H1 (cell line): ENCODE measurements at places on chromosomes 7 and 10. TPM values are rescaled to one million over a fixed set of nuclear protein-coding genes. Genes with fewer than 3 reads are reported as not detected.

The CABCOCO1 gene
- not detected in 2 replicates for total RNA-seq

The C7orf33 gene
- not detected in 2 replicates for total RNA-seq

The FXYD4 gene
- total RNA-seq: not detected in 2 replicates

The FAM241B gene
- 18.6 and 19.3 TPM in 2 replicates for total RNA-seq

The POT1 gene
- total RNA-seq: 21.3 and 22.8 TPM in 2 replicates

The COL17A1 gene
- 0.37 and 1.9 TPM in 2 replicates for total RNA-seq

The BLNK gene
- not detected in 2 replicates for total RNA-seq

The ACSL5 gene
- total RNA-seq: not detected in 2 replicates

The NPC1L1 gene
- total RNA-seq: 0.06 TPM in 1 of 2 replicates, not detected in the other

The CHCHD3 gene
- 133 and 137 TPM in 2 replicates for total RNA-seq

The HTR5A gene
- total RNA-seq: not detected in 2 replicates

DNA sequence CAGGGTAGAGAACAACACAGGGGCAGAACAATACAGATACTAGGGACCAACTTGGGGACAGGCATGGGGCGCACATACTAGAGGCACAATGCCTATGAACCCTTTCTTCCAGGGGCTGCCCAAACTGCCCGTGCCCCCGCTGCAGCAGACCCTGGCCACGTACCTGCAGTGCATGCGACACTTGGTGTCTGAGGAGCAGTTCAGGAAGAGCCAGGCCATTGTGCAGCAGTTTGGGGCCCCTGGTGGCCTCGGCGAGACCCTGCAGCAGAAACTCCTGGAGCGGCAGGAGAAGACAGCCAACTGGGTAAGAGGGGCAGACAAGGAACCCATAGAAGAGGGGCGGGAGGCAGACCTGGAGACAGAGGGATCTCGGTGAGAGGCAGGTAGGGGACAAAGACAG, 5.8 kb downstream of the CHAT start:
- peaks cover 35% of the 10 kb centered on the region for H3K27me3 ChIP-seq
- no peaks in the 10 kb centered on the region for H3K36me3 ChIP-seq
- H3K27ac ChIP-seq: no peak overlapping the region
- no peak overlapping the region for H3K4me3 ChIP-seq
- H3K4me1 ChIP-seq: peaks cover 3% of the 10 kb centered on the region; the same call in 1 of the 2 replicates

DNA sequence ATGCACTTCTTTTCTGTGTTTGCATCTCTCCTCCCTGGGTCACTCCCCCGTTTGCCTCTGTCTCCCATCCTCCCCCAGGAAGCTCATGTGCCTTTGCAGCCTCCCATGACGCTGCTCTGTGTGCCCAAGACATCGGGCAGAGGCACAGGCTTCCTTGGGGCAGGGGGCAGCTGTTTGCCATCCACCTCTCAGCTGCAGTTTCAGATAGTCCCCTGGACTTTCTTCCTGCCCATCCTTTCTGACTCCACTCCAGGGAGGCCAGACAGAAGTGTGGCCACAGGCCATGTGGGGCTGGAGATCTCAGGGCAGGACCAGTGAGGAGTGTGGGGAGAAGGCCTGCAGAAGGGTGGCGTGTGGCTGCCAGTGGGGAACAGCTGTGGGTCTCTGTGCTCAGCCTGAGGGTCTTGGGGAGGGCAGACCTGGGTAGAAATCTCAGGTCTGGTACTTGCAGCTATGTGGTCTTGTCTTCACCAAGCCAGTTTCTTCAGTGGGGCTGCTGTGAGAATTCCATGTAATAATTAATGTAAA, 10.6 kb upstream of the SAMD8 start:
- no peak for DNase-seq
- H3K4me3 ChIP-seq: no peak overlapping the region
- H3K27ac ChIP-seq: peak overlapping the region; percentile 59; the same call in 1 of the 2 replicates
- H3K4me1 ChIP-seq: peaks cover 12% of the 10 kb centered on the region
- H3K27me3 ChIP-seq: no peaks in the 10 kb centered on the region

DNA sequence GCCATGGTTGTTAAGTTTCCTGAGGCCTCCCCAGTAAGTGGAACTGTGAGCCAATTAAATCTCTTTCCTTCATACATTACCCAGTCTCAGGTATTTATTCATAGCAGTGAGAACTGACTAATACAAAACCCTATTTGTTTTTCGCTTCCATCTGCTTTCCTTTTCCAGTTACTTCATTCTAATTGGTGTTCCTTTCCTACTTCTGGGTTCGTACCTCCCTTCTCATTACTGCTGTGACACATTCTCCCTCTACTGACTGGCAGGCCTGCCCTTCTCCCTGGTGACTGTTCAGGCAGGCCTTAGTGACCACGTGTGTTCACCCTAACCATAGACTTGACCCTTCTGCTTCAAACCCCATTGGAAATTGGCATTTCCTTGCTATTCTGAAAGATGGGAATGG, 37.7 kb downstream of the MTURN start:
- peaks cover 18% of the 10 kb centered on the region for H3K4me1 ChIP-seq
- no peaks in the 10 kb centered on the region for H3K36me3 ChIP-seq
- no peak for DNase-seq

GRCh38 chr7:128948312-128948973, 10.7 kb downstream of the IRF5 start:
- H3K27me3 ChIP-seq: no peaks in the 10 kb centered on the region
- no peak overlapping the region for H3K4me3 ChIP-seq
- DNase-seq: no peak
- peaks cover 10% of the 10 kb centered on the region for H3K36me3 ChIP-seq

GRCh38 chr7:132991615-132992587, 90.0 kb downstream of the CHCHD3 start:
- H3K4me1 ChIP-seq: peaks cover 15% of the 10 kb centered on the region; the same call in 1 of the 2 replicates
- H3K4me3 ChIP-seq: no peak overlapping the region
- no peaks in the 10 kb centered on the region for H3K27me3 ChIP-seq
- no peak for DNase-seq
- H3K27ac ChIP-seq: no peak overlapping the region

- H3K4me3 ChIP-seq: no peak overlapping the region
- peaks cover 3% of the 10 kb centered on the region; the same call in 1 of the 2 replicates for H3K4me1 ChIP-seq
- no peaks in the 10 kb centered on the region for H3K27me3 ChIP-seq
- no peaks in the 10 kb centered on the region for H3K36me3 ChIP-seq
- no peak overlapping the region for H3K27ac ChIP-seq
Observed at GRCh38 chr7:22268884-22269421, 88.0 kb downstream of the RAPGEF5 start.

DNA sequence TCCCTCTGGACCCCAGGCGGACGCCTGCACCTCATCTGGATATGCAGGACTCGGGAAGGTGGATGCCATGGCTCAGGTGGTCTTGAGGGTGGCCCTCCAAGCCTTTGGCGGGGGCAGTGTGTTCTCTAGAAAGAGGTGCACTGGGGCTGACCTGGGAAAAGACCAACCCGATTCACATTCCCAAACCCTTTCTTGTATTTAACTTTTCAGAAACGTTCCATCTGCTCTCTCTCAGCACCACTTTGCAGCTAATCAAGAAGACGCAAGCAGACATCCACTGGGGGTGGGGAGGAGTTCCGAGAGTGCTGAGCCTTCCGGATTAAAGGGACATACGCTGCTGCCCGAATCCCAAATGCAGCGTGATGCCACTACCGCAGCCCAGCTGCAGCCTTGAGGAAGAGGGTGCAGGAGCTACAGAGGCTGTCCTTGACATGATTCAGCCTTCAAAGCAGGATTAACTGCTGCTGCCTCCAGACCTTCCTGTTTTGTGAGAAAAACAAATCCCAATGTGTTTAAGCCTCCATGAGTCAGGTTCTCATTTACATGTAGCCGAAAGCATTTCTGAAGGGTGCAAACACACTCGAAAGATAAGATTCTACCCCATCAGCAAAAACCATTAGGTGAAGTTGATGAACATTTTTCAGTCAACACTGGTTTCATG, 39.9 kb downstream of the RBM17 start:
- H3K36me3 ChIP-seq: no peaks in the 10 kb centered on the region
- no peaks in the 10 kb centered on the region for H3K27me3 ChIP-seq
- H3K4me3 ChIP-seq: no peak overlapping the region
- DNase-seq: no peak

GRCh38 chr10:22554461-22555182, 159.8 kb downstream of the PIP4K2A start:
- H3K36me3 ChIP-seq: peaks cover 5% of the 10 kb centered on the region
- no peaks in the 10 kb centered on the region for H3K27me3 ChIP-seq

GRCh38 chr10:23918090-23918723, 290.7 kb upstream of the KIAA1217 start:
- H3K4me3 ChIP-seq: no peak overlapping the region
- H3K27me3 ChIP-seq: no peaks in the 10 kb centered on the region
- no peaks in the 10 kb centered on the region for H3K4me1 ChIP-seq
- no peak for DNase-seq
- H3K36me3 ChIP-seq: no peaks in the 10 kb centered on the region

- H3K4me3 ChIP-seq: no peak overlapping the region
- no peaks in the 10 kb centered on the region for H3K27me3 ChIP-seq
- no peak overlapping the region for H3K27ac ChIP-seq
- H3K4me1 ChIP-seq: peaks cover 12% of the 10 kb centered on the region; the same call in 1 of the 2 replicates
- DNase-seq: no peak
Observed at GRCh38 chr10:121309164-121309563, 289.1 kb downstream of the FGFR2 start.

- H3K4me3 ChIP-seq: no peak overlapping the region
- no peaks in the 10 kb centered on the region for H3K36me3 ChIP-seq
- no peaks in the 10 kb centered on the region for H3K27me3 ChIP-seq
- H3K27ac ChIP-seq: no peak overlapping the region
- no peak for DNase-seq
- no peaks in the 10 kb centered on the region for H3K4me1 ChIP-seq
Observed at GRCh38 chr7:100401811-100402210, 26.7 kb downstream of the ZCWPW1 start.

DNA sequence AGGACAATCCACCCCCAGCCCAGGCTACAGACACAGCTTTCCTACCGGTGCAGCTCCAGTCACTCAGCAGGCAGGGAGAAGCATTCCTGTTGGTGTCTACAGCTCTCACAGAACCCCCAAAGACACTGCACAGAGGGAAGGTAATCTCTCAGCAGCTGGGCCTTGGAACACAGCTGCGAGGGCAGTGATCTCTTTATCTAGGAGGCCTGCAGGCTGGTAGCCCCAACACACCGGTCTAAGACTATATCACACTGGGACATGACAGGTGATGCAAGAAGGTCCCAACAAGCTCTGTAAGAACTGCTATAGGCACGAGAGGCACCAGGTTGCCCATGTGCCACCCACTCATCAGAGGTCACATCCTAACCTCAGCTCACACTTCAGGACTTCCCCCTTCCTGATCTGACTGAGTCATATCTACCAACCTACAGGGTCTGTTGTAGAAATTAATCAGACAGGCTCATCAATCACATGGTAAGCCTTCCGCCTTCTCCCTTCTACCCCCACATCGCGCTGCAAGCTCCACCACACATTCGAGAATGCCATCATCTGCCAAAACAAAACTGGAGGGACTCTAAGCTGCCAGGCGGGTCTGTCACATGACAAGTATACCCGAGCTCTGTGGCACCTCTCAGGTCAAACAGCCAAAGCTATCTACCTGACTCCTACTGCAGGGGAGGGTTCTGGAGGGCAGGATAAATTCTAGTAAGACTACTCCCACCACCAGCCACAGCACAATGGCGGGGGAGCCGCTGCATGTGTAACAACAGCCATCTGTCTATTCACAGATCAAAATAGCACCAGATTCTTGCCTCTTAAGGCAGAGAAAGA, 26.1 kb downstream of the FAM53B start:
- no peaks in the 10 kb centered on the region for H3K36me3 ChIP-seq
- no peak overlapping the region for H3K4me3 ChIP-seq
- DNase-seq: no peak
- no peaks in the 10 kb centered on the region for H3K27me3 ChIP-seq

- no peak for DNase-seq
- H3K4me3 ChIP-seq: no peak overlapping the region
- H3K27ac ChIP-seq: no peak overlapping the region
- no peaks in the 10 kb centered on the region for H3K4me1 ChIP-seq
- H3K27me3 ChIP-seq: peaks cover 7% of the 10 kb centered on the region; the same call in 1 of the 2 replicates
Observed at GRCh38 chr7:55965805-55966421, 1.5 kb downstream of the NIPSNAP2 start.

DNA sequence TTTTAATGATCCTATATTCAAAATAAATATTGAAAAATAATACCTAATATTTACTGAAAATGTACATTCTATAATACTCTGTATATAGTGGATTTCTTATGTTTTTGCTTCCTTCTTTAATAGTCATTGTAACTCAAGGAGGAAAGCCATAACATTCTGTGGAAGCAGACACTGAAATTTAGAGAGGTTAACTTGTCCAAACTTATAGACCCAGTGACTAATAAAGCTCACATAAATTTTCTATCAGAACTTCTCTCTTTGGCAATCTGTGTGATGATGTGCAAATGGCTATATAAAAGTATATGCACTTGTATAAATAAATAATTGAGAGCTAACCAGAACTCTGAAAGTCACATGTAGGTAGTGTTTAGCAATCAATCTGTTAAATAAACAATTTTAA, 26.1 kb downstream of the GNAT3 start:
- no peaks in the 10 kb centered on the region for H3K27me3 ChIP-seq
- no peak overlapping the region for H3K4me3 ChIP-seq
- no peaks in the 10 kb centered on the region for H3K4me1 ChIP-seq
- H3K36me3 ChIP-seq: no peaks in the 10 kb centered on the region
- DNase-seq: no peak

DNA sequence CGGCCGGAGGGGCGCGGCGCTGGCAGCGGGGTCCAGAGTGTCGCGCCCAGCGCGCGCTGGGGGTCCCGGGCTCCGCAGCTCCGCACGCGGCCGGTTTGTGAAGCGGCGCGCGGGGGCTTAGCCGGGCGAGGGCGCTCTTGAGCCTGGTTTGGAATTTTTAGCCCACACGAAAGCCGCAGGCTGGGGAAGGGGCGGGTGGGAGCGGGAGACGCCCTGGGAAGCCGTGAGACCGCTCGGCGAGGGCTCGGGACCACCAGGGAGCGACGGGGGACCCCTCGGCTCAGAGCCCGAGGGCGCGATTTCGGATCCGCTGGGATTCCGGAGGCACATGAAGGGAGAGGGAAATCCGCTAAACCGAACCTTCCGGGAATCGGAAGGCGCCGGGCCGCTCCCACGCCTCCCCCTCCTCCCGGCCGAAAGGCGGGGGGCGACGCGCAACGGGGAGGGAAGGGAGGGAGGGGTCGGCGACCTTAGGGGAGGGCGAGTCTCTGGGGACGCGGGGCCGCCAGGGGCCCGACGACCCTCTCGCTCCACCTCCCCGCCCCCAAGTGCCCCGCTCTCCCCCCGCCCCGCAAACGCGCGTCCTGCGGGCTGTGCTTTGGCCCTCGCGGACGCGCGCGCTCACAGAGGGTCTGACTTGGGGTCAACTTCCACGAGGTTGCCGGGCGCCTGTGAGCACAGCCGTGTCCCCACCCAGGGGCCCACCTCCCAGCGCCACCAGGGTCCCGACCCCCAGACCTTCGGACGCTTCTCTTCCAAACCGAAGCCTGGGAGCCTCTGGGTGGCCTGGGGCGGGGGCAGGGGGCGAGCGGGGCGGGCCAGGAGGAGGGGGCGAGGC, 5.1 kb upstream of the ELFN1 start:
- H3K4me1 ChIP-seq: peaks cover 14% of the 10 kb centered on the region; the same call in 1 of the 2 replicates
- H3K27me3 ChIP-seq: peaks cover 57% of the 10 kb centered on the region
- DNase-seq: peak; percentile 93
- H3K36me3 ChIP-seq: no peaks in the 10 kb centered on the region

GRCh38 chr7:51376420-51377092, 59.9 kb upstream of the COBL start:
- no peaks in the 10 kb centered on the region for H3K27me3 ChIP-seq
- DNase-seq: no peak
- H3K4me3 ChIP-seq: no peak overlapping the region
- H3K4me1 ChIP-seq: no peaks in the 10 kb centered on the region
- H3K27ac ChIP-seq: no peak overlapping the region

GRCh38 chr7:81408728-81409127, 361.1 kb downstream of the HGF start:
- no peak overlapping the region for H3K4me3 ChIP-seq
- no peaks in the 10 kb centered on the region for H3K27me3 ChIP-seq
- no peaks in the 10 kb centered on the region for H3K36me3 ChIP-seq
- no peak for DNase-seq
- H3K4me1 ChIP-seq: no peaks in the 10 kb centered on the region

GRCh38 chr7:129437190-129437589, 3.0 kb downstream of the STRIP2 start:
- H3K36me3 ChIP-seq: peaks cover 7% of the 10 kb centered on the region; the same call in 1 of the 2 replicates
- no peaks in the 10 kb centered on the region; the same call in 1 of the 2 replicates for H3K4me1 ChIP-seq
- no peak overlapping the region for H3K27ac ChIP-seq
- H3K4me3 ChIP-seq: no peak overlapping the region
- peaks cover 9% of the 10 kb centered on the region; the same call in 1 of the 2 replicates for H3K27me3 ChIP-seq
- no peak for DNase-seq
